ENCODE measurements at places on chromosomes 5 and 9.
A peak's percentile ranks its signal among the peaks of the same experiment; 100 is the strongest.

DNA sequence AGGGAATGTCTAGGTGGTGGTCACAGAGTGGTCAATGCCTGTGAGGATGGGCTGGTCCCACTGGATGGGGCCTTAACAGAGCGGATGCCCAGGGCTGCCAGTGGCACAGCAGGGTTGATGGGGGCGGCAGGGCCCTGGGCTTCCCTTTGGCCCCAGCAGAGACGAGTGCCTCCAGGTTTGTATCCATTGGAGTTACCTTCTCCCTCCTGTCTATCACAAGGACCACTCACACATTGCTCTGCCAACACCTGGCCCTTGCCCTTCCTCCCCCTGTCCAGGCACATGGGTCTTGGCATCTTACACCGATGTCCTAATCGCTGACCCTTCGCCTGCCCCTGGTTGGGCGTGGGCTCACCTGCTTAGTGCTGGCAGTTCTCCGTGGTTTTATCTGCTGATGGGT is 26.2 kb upstream of the IRX4 start:
- no peak for DNase-seq

GRCh38 chr5:1673042-1673677 is 126.5 kb downstream of the MRPL36 start:
- no peak for DNase-seq

DNA sequence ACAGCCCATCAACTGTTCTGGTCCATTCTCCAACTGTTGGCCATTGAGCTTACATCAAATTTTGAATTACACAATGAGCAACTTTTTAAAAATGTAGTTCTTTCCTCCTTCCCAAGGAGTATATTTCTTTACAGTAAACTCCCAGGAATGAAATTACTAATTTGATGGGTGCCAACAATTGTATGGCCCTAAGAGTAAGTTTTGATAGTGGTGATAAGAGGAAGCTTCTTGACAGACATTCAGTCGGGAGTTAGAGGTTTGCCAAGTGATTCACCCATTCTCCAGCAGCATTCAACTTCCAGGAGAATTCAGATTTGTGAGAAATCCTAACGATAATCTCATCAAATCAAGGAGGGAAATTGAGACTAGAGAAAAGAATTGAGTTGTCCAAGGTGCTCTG is 579.9 kb downstream of the ACTL7B start:
- no peak for DNase-seq

DNA sequence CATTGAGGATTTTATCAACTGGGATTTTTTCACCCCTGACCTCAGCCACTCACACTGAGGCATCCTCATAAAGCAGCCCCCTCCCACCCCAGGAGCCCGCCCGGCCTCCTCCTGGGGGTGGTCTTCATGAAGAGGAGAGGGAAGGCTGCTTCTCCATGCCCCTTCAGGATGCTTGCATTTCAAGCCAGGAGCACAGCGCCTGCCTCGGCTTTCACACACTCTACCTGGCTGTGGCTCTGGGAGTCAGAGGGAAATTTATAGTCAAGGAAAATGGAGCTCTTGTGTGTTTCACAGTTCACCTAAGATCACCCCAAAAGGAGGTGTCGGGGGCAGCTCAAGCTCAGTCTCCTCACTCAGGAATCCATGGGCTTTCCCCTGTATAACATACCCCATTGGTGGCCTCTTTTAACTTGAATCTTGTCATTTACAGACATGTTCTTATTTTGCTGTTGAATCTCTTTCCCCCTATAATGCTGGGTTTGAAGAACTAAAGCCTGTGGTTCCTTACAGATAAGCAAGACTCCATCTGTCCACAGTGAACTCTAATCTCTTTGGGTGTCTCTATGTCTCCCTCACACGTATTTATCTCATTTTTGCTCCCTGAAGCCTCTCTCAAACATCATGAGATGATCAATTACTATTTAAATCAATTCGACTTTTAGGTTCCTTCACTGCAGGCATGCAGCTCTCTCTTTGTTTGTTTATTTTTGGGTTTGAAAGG is 22.6 kb upstream of the IQGAP2 start:
- DNase-seq = no peak

DNA sequence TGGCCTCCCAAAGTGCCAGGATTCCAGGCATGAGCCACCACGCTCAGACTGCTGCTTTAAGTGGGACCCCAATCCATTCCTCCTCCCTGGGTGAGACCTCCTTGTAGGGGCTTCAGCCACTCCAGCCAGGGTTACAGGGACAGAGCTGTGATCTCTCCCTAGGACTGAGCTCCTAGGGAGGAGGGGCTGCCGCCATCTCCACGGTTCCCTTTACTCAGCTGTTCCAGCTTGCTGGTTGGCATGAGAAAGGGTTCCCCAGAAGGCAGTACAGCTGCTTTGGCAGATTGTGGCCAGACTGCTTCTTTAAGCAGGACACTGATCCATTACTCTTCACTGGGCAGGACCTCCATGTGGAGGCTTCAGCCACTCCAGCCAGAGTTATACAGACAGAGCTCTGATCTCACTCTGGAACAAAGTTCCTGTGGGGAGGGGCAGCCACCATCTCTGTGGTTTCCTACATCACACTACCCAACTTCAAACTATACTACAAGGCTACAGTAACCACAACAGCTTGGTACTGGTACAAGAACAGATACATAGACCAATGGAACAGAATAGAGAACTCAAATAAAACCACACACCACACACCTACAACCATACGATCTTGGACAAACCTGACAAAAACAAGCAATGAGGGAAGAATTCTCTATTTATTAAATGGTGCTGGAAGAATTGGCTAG is 7.2 kb downstream of the INSL6 start:
- no peak for DNase-seq

DNA sequence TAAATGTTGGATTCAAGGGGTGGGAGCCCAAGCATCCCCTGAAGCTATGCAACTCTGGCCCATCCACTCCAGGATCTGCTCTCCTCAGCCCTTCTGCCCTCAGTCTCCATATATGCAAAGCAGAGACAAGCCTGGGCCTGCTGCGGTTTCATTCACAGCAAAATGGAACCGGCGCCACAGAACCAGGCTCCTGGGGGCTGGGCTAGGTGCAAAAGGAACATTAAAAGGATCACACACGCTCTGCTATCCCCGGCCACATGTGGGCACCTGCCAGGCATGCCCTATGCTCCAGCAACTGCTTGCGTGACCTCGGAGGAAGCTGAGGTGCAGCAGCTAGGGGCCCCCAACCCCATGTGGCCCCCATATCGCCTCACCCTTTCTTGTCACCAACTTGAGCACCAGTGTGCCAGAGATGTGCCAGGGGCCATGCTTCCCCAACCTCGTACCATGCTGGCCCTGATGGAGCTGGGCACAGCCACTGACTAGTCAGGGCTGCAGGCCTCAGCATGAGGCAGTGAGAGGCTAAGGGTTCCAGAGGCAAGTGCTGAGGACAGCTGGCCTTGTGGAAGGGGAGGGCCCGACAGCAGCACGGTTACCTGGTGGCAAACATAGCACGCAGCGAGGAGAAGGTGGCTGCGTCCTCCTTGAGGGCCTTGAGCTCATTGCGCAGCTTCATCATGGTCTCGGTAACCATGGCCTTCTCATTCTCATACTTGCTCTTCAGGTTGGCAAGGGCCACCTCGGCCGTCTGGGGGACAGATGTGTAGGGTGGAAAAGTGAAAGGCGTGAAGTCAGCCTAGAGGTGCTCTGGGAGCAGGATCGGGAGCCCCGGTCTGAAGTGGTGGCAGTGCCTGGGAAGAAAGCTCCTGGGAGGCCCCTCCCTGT is 47.2 kb downstream of the BICD2 start:
- DNase-seq = no peak

GRCh38 chr5:109252731-109253130 is 157.0 kb downstream of the PJA2 start:
- DNase-seq = no peak

GRCh38 chr5:134240421-134240962 is 14.6 kb upstream of the PPP2CA start:
- no peak for DNase-seq

DNA sequence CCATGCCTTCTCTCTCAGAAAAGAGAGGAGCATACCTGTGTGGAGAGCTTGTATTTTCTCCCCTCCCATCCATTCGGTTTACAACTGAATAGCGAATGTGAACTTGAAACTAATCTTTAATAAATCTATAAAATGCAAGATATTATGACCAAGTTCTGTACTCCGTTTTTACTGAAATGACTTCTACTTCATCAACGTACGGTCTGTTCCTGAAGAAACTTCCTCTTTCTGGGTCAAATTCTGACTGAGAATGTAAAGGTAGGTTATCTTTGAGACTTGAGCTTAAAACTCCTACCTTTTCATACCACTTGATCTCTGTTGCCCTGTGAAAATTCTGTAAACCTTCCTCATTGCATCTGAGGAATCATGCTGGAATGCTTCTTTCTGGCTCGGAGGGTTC is 4.2 kb upstream of the CTNNAL1 start:
- no peak for DNase-seq

GRCh38 chr5:10528056-10528816 is 35.6 kb upstream of the ANKRD33B start:
- no peak for DNase-seq

GRCh38 chr9:76658510-76659231 is 105.6 kb upstream of the PCA3 start:
- no peak for DNase-seq

GRCh38 chr5:157459715-157460599 is at the start of gene NIPAL4:
TSS of gene NIPAL4 (plus strand) at chr5:157460213. CDS start at chr5:157460321, 108 bp downstream.
- DNase-seq = no peak

- DNase-seq = no peak
These were observed 224.7 kb downstream of the GDNF start for GRCh38 chr5:37615184-37615583.

DNA sequence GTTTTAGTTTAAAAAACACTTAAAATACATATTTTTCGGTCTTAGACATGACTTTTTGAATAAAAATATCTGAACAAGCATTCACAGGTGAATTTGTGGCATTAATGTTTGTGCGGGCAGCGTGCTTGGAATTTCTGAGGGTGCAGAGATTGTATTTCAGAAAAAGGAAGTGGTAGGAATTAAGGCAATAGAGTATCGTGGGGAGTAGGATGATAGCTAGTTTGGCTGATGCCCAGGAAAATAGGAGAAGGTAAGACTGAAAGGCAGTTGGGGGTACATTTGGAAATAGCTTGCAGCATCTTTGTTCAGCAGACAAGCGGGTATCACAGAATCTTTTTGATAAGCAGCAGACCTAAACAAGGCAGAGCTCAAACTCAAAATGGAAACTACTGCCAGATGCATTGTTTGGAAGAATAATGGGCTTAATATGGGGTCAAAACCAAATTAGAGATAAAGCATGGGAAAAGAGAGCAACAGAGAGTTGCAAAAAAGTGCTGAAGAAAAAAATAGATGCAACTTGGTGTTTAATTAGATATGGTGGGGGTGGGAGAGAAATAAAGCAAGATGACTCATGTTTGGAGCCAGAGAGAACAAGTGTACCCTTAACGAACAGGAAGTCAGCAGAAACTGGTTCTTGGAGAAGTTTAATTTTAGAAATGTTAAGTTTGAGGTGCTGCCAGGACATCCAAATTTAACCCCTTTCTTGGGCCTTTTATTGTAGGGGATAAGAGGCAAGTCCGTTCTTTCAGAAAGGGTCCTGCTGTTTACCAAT is 85.7 kb upstream of the ARRDC3 start:
- DNase-seq = no peak

- peak; percentile 42 for DNase-seq
These were observed 117.2 kb downstream of the INVS start for GRCh38 chr9:100216178-100216787.

GRCh38 chr5:179612577-179613459 is 10.7 kb downstream of the HNRNPH1 start:
- DNase-seq = no peak

- DNase-seq = no peak
These were observed 1.5 kb downstream of the NDFIP1 start for GRCh38 chr5:142110046-142110531.

DNA sequence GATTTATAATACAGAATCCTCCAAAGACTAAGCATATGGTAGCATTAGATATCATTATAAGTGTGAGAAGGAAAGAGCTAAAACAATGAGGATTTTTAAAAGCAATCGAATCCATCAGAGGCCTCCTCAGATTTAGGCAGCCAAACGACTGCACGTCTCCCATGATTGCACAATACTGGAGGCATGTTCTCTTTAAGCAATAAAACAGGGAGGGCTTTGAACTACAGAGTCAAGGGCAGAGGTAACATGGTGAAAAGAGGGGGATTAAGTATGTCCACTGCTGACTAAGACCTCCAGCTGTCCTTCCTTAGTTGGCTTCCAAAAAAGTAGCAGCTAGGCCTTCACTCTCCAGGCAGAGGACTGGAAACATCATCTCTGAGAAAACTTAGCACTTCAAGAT is 298.7 kb upstream of the RGMB start:
- no peak for DNase-seq

GRCh38 chr5:115770466-115770865 is 46.0 kb downstream of the CDO1 start:
- DNase-seq = peak; percentile 11

GRCh38 chr9:117268847-117269446 is 145.9 kb downstream of the ASTN2 start:
- no peak for DNase-seq

DNA sequence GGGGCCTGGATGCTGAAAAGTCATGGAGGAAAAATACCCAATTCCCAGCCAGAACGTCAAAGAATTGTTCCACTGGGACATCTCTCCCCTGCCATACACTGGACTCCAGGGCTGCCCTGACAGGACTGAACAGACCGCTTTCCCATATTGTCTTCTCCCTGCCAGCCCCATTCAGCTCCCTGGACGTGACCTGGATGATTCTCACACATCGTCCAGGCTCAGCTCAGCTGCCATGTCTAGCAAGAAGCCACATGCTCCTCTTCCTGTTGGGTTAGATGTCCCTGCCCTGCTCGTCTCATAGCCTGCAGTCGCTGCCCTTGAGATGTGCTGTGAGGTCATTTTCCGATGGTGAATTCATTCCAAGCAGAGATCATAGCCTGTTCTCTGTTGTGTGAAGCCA is 37.4 kb downstream of the FOXI1 start:
- DNase-seq = no peak

- DNase-seq = no peak
These were observed 4.9 kb downstream of the PDCD1LG2 start for GRCh38 chr9:5515261-5515650.

- no peak for DNase-seq
These were observed 84.1 kb upstream of the MEGF10 start for GRCh38 chr5:127206320-127207113.

All from neuronal stem cell (in vitro differentiated cells).